ENCODE measurements at places on chromosomes 12 and 14.

- no peak for DNase-seq
Measured at GRCh38 chr14:87813211-87813610, 179.8 kb downstream of the GALC start.

- DNase-seq = no peak
Measured at GRCh38 chr12:118053071-118053985, 7.7 kb downstream of the WSB2 start.

- no peak for DNase-seq
Measured at GRCh38 chr14:33738029-33738428, 212.8 kb downstream of the EGLN3 start.

DNA sequence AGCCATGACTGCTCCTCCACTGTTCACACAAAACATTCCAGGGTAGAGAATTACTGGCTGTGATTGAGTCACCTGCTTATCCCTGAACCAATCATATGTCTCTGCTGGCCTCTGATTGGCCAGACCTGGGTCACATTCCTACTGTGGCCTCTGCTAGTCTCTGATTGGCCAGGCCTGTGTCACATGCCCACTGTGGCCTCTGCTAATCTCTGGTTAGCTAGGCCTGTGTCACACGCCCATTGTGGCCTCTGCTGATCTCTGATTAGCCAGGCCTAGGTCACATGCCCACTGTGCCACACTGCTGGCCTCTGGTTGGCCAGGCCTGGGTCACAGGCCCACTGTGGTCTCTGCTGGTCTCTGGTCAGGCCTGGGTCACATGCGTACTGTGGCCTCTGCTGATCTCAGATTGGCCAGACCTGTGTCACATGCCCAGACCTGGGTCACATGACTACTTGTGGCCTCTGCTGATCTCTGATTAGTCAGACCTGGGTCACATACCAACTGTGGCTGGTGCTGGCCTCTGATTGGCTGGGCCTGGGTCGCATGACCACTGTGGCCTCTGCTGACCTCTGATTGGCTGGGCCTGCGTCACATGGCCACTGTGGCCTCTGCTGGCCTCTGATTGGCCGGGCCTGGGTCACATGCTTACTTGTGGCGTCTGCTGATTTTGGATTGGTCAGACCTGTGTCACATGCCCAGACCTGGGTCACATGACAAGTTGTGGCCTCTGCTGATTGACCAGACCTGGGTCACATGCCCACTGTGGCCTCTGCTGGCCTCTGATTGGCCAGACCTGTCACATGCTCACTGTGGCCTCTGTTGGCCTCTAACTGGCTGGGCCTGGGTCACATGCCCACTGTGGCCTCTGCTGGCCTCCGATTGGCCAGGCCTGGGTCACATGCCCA, 251.6 kb downstream of the SLC15A4 start:
- DNase-seq = no peak

- no peak for DNase-seq
Measured at GRCh38 chr12:75606151-75606550, 94.7 kb upstream of the KRR1 start.

GRCh38 chr14:104464907-104465306, 114.7 kb upstream of the C14orf180 start:
- no peak for DNase-seq

DNA sequence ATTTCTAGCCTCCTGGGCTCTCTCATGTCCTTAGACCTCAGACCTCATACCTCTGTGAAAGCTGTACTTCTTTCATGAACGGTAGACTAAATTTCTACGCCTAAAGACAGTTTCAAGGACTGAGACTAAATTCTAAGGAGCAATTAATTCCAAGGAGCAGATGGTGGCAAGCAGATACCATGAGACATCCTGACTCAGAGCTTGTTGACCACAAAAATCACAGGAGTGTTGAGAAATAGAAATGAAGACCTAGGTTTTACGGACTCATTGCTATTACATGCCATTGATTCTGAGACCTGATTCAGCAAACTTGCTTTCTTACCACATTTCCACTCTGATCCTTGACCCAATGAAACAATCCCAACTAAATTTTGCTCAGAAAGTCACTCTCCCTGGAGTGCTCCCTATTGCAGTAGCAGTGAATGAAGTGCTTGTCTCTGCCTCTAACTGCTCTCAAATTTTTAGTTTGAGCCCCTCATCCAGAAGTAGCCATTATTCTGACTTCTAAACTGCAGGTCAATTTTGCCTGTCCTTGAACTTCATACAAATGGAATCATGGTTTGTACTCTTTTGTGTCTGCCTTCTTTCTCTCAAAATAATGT, 52.0 kb downstream of the PEX5 start:
- no peak for DNase-seq

DNA sequence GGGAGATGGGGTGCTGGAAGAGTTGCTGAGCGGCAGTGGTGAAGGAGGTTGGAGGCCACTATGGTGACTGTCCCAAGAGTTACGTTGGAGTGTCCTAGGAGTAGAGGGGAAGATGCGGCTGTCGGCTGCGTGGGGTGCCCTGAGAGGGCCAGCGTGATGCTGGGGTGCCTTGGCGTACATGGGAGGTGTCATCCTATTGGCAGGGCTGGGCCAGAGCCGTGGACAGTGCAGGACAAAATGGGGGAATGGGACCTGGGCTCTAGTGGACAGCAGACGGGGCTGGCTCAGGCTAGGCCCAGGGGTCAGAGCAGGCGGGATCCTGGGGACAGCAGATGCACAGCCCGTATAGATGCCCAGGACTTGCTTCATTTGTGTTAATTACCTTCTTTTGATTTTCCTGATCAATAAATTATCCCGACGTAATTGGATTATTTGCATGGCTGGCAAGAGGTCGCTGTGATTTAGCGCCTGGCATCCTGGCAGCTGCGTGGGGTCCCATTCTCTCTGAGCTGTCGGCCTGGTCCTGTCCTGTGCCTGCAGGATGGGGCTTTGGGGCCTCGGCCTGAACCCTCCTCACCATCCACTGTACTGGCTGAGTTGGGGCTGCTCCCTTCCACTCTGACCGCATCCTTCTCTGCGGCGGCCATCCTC, 203.9 kb upstream of the C14orf180 start:
- DNase-seq = no peak

DNA sequence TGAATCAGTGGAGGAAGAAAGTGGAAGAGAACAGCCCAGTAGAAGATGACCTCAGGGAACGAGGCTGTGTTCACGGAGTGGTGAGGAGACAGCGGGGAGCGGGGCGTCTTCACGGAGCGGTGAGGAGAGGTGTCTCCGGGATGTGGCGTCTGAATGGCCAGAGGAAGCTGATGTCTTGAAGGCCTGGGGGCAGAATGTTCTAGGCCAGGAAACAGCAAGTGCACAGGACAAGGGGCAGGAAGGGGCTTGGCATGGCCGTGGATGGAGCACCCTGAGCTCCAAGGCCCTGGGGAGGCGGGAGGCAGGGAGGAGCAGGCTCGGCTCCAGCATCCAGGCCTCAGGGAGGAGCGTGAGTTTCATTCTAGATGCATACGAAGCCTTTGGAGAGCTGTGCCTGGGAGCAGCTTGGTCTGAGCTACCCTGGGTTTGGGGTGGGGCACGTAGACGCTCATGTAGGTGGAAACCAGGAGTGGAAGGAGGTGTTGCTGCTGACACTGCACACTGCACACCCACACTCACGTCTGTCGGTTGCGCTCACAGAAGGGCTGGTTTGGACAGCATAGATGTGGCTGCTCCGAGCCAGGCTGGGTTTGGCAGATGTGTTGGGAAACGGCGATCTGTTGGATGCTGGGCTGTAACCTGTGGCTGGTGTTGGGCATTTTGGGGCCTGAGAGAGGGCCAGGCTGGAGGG, 131.6 kb downstream of the ADGRD1 start:
- DNase-seq = no peak

DNA sequence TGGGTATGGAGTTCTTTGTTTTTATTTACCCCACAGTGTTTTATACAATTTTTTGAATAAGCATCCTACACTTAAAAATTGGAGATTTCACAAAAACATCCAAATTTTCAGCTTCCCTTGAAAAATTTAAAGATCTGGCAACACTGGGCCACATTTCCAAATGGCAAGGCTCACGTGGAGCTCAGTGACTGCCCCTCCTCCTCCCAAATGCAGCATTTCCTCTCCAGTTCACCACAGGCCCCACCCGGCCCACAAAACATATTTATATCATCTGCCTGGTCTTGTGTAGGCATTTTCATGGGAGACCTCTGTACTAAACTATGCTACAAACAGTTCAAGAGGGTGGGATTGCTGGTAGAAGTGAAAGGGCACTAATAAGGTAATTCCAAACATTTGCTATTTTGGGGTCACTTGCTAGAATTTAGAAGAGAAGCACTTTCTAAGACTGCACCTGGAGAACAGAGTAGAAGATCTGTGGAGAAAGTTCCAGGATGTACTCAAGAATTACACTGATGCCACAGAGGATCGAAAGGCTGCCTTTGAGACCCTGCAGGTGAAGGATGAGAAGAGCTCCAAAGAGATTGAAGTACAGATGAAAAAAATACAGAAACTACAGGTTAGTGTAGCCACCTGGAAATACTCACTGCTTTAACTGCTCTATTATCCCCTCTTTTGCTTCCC, 7.3 kb downstream of the FKBP11 start:
- DNase-seq = peak; percentile 42

- DNase-seq = no peak
Measured at GRCh38 chr12:31279390-31279924, 46.5 kb downstream of the SINHCAF start.

DNA sequence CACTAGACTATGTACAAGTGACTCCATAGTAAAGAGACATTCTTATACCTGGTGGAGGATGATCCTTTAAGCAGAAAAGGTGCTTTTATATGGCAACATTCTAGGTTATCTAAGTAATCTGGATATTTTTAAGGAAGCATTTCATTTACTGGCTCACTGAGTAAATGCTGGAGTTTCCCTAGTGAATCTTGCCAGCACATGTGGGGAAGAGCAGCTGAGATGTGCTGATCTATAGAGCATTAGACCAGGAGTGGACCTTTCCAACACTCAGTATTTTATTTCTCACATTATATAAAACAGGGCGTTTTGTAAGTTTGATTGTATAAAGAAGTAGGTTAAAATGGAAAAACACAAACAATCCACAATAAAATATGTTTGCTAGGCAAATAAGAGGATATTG, 478.5 kb downstream of the ATP23 start:
- no peak for DNase-seq

- no peak for DNase-seq
Measured at GRCh38 chr12:31105668-31106067, 32.0 kb downstream of the DDX11 start.

GRCh38 chr14:36021591-36022320, 154.8 kb downstream of the PTCSC3 start:
- no peak for DNase-seq

DNA sequence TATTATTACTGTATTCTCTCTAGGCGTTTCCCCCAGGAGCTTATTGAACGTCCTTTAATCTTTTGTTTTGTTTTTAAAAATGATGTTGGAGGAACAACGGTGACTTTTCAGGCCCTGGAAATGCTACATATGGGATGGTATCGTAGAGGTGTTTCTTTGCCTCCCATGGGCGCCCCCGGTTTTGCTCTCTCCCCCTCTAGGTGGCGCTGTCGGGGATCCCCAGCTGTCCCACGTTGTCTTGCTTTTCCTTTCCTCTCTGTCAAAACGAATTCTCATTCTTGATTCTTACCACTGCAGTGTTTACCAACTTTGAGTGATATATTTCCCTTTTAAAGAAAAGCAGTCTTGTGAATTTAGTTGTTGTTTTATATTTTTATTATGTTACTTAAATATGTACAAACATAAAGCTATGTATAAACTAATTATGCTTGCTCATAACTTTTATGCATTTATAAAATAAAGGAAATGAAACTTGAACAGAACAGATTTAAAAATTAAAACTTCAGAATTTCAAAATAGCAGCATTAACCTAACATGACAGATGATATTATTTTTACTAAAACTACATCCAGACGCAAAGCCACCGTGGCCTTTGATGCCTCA, 171.9 kb downstream of the RGS6 start:
- DNase-seq = no peak

GRCh38 chr12:6275928-6276887, 34.3 kb upstream of the PLEKHG6 start:
- DNase-seq = no peak

GRCh38 chr12:116661341-116661740, 76.5 kb downstream of the SPRING1 start:
- DNase-seq = no peak

DNA sequence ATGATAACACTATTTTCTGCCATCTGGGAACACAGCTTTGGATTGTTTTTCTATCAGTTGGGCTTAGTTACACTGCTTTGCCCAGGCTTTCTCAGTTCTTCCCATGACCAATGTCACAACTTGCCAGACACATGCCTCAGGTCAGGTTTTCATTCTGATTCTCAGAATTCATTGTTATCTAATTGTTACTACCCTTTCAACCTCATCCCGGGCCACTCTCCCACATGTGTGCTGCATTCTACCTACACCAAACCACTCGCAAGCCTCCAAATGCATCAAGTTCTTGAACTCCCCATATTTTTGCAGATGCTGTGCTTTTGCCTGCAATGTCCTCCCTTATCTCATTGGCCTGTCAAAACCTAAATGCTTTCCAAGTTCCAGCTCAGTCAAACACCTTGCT, 36.3 kb downstream of the NELL2 start:
- no peak for DNase-seq

DNA sequence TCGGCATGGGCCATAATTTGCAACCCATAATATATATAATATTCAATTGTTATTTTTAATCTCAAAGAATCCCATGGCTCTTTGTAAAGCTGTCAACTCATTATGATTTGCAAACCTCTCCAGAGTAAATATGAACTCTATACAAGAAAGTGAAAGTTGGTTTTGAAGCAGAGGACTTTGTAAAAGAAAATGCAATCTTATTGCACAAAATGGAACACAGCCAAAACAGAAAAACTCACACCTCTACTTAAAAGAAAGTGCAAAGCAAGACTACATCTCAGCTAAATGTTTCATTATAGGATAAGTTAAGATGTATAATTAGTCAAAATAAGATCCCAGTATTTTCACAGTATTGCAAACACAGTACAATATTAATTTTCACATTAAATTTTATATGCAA, 111.2 kb upstream of the FLRT2 start:
- no peak for DNase-seq

DNA sequence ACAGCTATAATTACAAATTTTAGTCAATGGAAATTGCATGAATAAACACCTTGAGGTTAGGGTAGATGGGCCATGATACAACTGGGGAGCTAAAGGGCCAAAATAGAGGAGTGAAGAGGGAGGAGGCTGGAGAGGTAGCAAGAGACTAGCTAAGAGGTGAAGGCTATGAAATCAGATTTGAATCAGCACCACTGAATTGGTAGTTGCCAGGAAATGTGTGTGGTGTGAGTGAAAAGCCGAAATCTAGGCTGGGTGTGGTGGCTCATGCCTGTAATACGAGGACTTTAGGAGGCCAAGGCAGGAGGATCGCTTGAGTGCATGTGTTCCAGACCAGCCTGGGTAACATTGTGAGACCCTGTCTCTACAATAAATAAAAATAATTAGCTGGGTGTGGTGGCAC, 22.7 kb downstream of the YY1 start:
- no peak for DNase-seq
